ENCODE measurements at places on chromosomes 5 and 9.
A peak's percentile ranks its signal among the peaks of the same experiment; 100 is the strongest.

DNA sequence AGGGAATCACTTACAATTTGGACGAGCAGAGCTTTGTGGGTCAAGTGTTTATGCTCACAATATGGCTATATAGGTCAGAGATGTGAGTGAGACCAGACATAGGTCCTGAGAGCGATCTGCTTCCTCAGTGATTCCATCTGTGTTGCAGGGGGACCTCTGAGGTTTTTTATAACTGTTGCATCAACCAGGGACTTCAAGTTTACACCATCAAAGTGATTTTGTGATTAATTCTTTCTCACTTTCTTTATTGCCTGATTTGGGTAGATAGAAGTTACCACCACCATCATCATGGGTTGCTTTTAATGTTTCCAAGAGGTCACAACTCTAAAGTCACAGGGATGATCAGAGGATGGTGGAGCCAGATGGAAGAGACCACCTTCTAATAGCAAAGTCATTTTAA, 7.0 kb upstream of the MTAP start:
- DNase-seq = no peak

DNA sequence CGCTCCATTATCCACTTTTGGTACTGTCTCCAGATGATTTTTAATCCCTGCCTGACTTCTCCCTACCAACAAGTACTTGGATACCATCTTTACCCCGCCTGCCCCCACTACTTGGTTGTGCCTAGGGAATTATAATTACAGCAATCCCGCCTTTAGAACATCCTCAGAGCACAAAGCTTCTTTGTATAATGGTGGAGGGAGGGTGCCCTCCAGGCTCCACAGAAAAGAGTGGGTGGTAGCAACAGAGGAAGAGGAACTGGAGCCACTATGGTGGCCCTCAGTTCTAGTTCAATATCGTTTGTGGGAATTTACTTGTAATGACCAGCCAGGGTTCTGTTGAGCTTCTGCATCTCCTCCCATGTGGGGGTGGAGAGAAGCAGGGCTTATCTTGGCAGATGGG, 79.0 kb upstream of the RNF38 start:
- DNase-seq = no peak

DNA sequence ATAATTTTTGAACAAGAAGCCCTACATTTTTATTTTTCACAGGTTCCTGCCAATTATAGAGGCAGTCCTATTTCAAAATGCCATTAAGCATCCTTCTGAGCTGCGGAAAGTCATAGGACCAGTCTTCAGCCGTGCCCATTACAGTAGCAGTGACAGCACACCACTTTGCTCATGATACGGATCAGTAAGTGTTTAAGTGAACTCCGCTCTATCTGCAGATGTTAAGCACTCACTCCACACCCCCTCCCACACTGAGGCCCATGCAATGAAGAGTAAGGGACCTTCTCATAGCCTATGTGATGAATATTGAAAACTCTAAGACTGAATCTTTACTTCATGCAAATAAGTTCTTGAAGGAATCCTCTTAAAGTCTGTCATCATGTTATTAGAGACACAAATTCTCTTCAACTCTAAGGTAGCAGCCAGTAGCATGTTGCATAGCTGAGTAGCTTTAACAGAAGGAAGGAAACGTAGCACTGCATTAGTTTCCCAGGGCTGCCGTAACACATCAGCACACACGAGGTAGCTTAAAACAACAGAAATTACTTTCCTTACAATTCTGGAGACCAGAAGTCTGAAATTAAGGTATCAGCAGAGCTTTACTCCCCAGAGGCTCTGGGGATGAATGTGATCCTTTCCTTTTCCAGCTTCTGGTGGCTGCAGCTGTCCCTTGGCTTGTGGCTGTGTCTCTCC, 20.3 kb upstream of the TAF11L2 start:
- no peak for DNase-seq

DNA sequence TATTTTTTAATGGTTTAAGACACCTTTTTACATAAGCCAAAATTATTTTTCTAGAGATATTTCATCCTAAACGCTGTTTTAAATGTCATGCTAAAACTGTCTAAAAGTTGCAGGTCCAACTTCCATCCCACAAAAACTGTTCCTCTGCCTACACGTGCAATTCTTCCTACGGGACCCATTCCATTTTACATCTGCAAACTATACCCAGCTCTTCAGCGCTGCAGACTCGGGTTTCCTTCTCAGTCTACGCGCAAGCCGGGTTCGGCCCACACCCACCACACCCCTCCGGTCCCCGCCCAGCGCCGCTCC, 8.7 kb downstream of the RANBP6 start:
- DNase-seq = peak; percentile 86

DNA sequence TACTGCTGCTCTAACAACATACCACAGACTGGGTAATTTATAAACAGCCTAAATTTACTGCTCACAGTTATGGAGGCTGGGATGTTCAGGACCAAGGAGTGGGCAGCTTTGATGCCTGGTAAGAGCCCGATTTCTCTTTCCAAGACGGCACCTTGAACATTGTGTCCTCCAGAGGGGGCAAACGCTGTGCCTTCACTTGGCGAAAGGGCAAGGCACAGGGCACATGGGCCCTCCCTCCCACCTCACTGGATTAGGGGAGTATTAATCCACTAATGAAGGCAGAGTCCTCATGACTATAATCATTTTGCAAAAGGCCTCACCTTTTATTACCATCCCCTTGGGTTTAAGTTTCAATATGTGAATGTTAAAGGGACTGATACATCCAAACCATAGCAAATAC, 397.7 kb downstream of the TMEM38B start:
- no peak for DNase-seq

GRCh38 chr5:167929841-167930240, 361.6 kb upstream of the WWC1 start:
- DNase-seq = no peak

DNA sequence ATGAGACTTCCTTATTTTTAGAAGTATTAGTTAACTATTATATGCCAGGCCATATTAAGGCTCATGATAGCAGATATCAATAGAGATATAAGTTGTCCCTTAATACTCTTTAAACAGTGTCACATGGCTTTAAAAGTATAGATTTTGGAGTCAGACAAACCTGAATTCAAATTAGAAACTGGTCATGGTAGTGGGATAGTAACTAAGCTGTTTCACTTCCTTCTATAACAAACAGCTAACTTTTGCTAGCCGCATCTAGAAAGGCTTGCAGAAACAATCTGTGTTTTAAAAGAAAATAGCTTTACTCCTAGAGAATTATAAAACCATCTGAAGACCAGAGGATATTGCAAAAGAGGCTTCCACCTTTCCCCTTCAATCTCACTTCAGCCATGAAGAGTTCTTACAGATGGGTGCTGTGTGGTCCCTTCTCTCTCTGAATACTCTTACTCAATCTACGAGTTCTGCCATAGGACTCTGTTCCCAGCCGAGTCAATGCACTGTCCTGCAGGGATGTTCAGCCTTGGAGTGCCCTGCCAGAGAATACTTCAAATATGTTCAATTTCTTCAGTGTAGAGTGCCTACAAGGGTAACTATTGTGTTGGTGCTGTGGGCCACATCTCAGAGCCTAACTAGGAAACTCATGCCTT, 810.2 kb downstream of the EFNA5 start:
- no peak for DNase-seq

GRCh38 chr9:131034268-131034667, 25.3 kb downstream of the LAMC3 start:
- no peak for DNase-seq

GRCh38 chr5:122400341-122400740, 88.3 kb downstream of the SNCAIP start:
- no peak for DNase-seq

GRCh38 chr9:21852754-21853153, 50.3 kb downstream of the MTAP start:
- DNase-seq = no peak

DNA sequence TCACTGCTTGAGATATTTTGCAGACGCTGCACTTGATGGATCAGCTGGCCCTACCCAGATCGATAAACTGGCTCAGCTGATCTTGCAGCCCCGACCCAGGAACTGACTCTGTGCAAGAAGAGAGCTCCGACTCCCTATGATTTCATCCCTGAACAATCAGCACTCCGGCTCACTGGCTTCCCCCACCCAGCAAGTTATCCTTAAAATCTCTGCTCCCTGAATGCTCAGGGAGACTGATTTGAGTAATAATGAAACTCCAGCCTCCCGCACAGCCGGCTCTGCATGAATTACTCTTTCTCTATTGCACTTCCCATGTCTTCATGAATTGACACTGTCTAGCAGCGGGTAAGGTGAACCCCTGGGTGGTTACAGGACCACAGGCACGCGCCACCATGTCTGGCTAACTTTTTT, 16.9 kb upstream of the NANS start:
- no peak for DNase-seq

DNA sequence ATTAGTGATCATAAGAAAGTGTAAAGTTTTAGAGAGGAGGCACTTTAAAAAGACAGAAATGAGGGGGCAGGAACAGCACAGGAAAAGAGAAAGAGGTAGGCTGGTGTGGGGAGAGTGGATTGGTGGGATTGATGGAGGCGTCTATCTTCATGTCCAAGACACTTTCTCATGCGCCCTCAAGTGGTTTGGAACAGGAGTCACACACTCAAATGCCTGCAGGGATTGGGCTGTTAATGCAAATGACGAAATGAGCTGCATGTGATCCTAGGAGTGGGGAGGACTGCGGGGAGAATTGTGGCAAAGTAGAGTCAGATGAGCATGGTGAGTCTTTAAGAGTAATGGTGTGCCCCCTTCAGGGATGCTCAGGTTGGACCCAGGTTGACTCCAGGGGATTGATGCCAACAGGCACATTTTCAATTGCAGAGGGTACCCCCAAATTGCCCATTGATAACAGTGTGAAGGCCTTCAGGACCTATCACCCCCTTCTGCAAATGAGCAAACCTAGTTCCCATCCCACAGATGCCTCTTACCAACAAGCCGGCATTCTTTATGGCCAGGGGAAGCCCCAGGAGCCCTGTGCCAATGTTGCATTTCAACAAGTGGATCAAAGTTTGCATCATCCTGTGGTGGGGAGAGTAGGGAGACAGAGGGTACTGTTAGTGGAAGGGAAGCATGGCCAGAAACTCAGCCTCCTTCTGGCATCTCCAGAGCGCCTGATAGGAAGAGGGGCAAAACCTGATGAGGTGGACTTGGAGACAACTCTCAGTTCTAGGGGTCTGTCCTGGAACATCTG, 5.3 kb downstream of the SLC36A3 start:
- DNase-seq = no peak

GRCh38 chr5:148639081-148639480, 15.2 kb downstream of the HTR4 start:
- no peak for DNase-seq

GRCh38 chr9:13412331-13412730, 132.8 kb upstream of the MPDZ start:
- no peak for DNase-seq

DNA sequence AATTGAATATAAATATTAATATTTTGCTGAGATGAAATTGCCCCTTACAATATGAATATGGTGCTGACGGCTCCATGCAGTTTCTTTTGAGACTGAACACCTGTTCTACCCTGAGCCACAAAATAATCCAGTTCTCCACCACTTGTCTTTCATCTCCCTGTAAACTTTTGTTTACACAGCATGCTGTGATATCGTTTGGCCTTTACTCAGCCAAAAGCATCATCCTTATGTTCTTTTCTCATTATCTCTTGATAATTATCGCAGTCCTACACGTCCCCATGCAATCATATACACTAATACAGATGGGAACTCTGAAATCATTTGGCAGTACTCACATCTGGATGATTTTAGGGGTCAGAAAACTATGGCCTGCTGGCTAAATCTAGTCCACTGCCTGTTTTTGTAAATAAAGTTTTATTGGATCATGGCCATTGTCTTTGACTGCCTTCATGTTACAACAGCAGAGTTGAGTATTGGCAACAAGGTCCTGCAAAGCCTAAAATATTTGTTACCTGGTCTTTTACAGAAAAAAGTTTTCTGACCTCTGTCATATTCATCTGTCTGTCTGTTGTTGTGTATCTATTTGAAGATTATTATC, 53.3 kb downstream of the AOPEP start:
- no peak for DNase-seq

DNA sequence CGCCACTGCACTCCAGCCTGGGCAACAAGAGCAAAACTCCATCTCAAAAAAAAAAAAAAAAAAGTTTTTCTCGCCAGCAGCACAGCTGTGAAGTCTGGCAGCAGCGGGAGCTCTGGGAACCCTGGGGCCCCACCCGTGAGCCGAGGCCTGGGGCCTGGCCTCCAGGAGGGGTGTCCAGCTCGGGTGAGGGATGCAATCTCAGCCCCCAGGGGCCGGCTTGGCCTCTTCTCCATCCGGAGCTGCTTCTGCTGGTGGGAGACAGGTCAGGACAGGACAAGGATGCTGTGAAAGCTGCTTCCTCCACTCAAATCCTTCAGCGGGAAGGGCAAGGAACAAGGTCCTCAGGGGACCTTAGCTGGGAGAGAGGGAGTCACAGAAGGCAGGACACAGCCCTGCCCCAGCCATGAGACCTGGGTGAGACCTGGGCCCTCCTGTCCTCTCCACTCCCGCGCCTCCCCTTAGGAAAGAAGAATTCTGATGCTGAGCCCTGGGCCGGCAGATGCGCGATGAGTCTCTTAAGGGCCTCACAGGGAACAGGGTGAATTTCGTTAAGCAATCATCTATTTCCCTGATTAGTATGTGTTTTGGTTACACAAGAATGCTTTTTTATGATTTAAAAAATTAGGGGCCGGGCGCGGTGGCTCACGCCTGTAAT, 30.6 kb downstream of the PLPP7 start:
- no peak for DNase-seq

DNA sequence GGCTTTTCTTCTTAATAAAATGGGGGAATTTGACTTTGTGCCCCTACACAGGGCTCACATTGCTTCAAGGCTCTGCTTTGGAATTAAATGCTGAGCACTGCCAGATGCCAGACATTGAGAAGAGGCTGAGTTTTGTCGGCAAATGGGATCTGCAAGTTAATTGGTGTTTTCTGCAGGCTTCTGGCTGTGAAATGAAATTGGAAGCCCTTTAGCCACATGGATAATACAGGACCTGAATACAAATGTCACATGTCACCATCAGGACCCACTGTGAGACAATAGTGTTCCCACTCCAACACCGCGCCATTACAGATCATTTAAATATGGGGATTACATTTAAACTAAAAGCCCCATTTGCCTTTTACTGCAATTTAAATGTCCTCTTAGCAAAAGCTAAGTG, 164.4 kb downstream of the ZSWIM6 start:
- no peak for DNase-seq

- DNase-seq = no peak
Observed at GRCh38 chr5:135700731-135701130, 121.9 kb upstream of the CXCL14 start.

DNA sequence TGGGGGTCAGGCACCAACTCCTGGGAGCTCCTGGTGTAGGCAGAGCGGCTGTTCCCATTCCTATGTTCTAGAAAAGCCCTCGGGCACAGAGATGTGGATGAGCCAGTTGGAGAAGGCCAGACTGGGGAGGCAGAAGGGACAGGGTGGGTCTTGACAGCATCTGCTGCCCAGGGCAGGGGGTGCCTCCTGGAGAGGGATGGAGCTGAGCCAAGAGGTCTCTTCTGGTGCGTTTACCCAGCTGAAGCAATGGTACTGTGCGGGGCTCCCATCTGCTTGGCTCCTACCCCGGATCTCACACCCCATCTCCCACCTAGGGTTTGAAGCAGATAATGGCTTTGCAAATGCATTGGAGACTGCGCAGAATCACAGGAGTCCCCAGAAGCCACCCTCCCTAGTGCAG, 41.3 kb downstream of the SHB start:
- DNase-seq = no peak

- DNase-seq = no peak
Observed at GRCh38 chr5:132557478-132558172, 848 bp downstream of the RAD50 start.

GRCh38 chr5:175897285-175897684, 25.9 kb downstream of the CPLX2 start:
- DNase-seq = no peak

- DNase-seq = no peak
Observed at GRCh38 chr5:4222147-4222546, 626.5 kb downstream of the IRX1 start.

- no peak for DNase-seq
Observed at GRCh38 chr5:100550531-100551051, 15.4 kb downstream of the FAM174A start.
